ENCODE measurements at places on chromosomes 16 and 17.

DNA sequence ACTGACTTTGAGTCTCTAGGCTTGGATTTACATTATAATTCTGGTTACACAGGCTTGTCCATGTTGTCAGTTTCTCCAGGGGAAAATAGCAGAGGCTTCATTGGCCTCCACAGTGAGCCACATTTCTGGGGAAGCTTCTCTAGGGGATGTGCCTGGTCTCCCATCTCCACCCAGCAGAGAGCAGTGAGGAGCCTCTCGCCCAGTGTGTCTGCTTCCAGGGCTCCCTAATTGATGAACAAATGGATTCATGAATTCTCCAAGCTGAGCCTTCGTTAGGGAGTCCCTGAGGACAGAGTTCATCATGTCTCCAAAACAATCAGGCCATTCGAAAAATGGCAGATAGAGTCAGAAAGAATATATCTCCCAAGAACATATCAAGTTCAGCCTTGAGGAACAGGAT lies 162.4 kb upstream of the TOX3 start:
- DNase-seq, result no peak

DNA sequence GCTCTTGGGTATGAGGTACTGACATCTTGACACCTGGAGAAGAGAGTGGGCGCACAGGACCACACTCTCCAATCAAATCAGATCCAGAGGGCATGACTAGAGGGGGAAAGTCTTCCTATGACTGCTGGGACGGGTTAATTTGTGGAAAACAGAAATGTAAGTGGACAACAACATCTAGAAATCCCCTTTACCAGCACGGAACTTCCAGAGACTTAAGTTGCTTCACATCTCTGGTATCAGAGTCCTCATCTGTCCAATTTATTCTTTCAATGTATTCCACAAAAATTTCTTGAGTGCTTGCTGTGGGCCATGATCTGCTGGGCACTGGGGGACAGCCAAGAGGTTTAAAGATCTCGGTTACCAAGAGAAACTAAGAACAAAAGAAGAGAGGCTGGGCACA lies 159.2 kb downstream of the COPRS start:
- no peak for DNase-seq

- DNase-seq, result no peak
These were observed 5.4 kb downstream of the C17orf99 start for GRCh38 chr17:78151514-78152008.

DNA sequence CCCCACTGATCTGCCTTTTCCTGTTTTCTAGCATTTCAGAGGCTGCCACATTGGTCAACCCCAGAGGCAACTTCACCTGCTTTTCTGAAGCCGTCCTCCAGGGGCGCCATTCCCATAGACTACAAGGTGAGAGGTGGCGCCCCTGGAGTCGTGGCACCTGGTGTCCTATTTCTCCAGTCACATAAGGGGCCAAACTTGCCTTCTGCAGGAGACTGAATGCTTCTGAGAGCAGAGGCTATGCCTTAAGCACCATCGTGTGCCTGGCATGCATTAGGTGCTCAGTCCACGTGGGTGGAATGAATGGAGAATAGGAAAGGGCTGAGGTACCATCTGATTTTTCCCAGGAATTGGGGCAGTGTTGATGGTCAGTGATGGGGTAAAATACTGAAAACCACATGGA lies 164.8 kb downstream of the HAPSTR1 start:
- DNase-seq, result no peak

GRCh38 chr17:64661976-64662773 lies at the start of gene SMURF2:
Gene SMURF2 (minus strand): TSS chr17:64662307. CDS start chr17:64661880, 427 bp downstream.
- peak; percentile 86 for DNase-seq

GRCh38 chr16:82585675-82586074 lies 41.1 kb upstream of the CDH13 start:
- no peak for DNase-seq

- no peak for DNase-seq
These were observed 182.3 kb downstream of the SHISA9 start for GRCh38 chr16:13083681-13084080.

- peak; percentile 18 for DNase-seq
These were observed 6.8 kb downstream of the MPG start for GRCh38 chr16:84718-85406.

- DNase-seq, result no peak
These were observed 47.1 kb downstream of the SPACA3 start for GRCh38 chr17:33038740-33039139.

- peak; percentile 52 for DNase-seq
These were observed 9.5 kb downstream of the FOXF1 start for GRCh38 chr16:86519649-86520316.

Measured in CD4-positive, alpha-beta T cell treated with Interleukin-21 for 1 hour (primary cell).